ENCODE measurements at places on chromosomes 3 and 15. TPM values are rescaled to one million over a fixed set of nuclear protein-coding genes. Genes with fewer than 3 reads are reported as not detected.
A peak's percentile ranks its signal among the peaks of the same experiment; 100 is the strongest.

Gene C3orf20
- polyA plus RNA-seq, result not detected

Gene CAMK2N2
- polyA plus RNA-seq, result 0.17 TPM

Gene IL17RB
- polyA plus RNA-seq, result 0.36 TPM

Gene ABCC5
- polyA plus RNA-seq, result 16.9 TPM

Gene SCAMP5
- polyA plus RNA-seq, result 3.6 TPM

Gene SLC51B
- not detected for polyA plus RNA-seq

Gene FOXB1
- polyA plus RNA-seq, result not detected

Gene DUOXA2
- polyA plus RNA-seq, result not detected

Gene PPP1R14D
- not detected for polyA plus RNA-seq

Gene THBS1
- polyA plus RNA-seq, result 6,610 TPM

Gene GOLGA8S
- polyA plus RNA-seq, result 0.01 TPM

Gene GRK7
- polyA plus RNA-seq, result not detected

Gene USP50
- not detected for polyA plus RNA-seq

Gene C2CD4A
- polyA plus RNA-seq, result not detected

Gene ATP2B2
- polyA plus RNA-seq, result not detected

Gene TUSC7
- not detected for polyA plus RNA-seq

DNA sequence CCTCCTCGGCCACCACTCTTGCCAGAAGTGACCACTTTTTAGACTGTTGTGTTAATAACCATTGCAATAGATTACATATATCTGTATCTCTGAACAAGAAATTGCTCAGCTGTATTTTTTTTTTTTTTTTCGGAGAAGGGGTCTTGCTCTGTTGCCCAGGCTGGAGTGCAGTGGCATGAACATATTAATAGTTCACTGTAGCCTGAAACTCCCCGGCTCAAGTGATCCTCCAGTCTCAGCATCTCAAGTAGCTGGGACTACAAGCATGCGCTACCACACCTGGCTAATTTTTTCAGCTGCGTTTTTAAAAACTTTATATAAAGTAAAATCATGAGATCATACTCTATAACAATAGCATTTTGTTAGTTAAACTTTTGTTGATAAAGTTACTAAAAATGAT is 609.0 kb downstream of the ZNF385D start:
- DNase-seq, result no peak

GRCh38 chr3:9238721-9239295 is 10.6 kb downstream of the SRGAP3 start:
- DNase-seq, result no peak

- DNase-seq, result no peak
Measured at GRCh38 chr3:32500880-32501782, 1.5 kb downstream of the CMTM6 start.

- no peak for DNase-seq
Measured at GRCh38 chr3:55490276-55490913, 3.3 kb upstream of the WNT5A start.

- DNase-seq, result peak; percentile 54
Measured at GRCh38 chr15:95684693-95685115, 645.8 kb upstream of the NR2F2 start.

DNA sequence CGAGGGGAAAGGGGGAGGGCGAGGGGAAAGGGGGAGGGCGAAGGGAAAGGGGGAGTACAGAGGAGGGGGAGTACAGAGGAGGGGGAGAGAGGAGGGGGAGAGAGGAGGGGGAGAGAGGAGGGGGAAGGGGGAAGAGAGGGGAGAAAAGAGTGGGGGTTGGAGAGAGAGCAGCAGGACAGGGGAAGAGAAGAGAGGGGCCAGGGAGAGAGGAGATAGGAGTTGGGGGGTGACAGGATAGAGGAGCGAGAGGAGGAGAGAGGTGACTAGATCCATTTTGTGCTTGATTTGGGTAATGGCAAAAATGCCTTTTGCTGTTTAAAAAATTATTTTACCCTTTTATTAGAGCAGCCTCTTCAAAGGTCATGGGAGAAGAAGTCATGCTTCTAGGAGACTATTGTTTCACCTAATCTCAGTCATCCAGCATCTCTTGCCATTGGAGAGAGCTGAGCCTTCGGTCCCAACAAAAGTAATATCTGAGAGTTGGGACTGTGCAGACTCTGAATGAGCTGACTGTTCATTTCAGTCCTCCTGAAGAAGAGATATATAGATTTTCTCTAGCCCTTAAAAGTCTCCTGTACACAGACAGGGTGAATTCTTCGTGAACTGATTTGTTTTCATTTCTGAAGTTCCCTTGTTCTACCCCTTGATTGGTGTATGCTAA is 15.1 kb upstream of the TOP2B start:
- no peak for DNase-seq

GRCh38 chr15:45855907-45856579 is 221.2 kb downstream of the SQOR start:
- DNase-seq, result peak; percentile 12

GRCh38 chr3:184981071-184981470 is 169.1 kb downstream of the VPS8 start:
- no peak for DNase-seq

DNA sequence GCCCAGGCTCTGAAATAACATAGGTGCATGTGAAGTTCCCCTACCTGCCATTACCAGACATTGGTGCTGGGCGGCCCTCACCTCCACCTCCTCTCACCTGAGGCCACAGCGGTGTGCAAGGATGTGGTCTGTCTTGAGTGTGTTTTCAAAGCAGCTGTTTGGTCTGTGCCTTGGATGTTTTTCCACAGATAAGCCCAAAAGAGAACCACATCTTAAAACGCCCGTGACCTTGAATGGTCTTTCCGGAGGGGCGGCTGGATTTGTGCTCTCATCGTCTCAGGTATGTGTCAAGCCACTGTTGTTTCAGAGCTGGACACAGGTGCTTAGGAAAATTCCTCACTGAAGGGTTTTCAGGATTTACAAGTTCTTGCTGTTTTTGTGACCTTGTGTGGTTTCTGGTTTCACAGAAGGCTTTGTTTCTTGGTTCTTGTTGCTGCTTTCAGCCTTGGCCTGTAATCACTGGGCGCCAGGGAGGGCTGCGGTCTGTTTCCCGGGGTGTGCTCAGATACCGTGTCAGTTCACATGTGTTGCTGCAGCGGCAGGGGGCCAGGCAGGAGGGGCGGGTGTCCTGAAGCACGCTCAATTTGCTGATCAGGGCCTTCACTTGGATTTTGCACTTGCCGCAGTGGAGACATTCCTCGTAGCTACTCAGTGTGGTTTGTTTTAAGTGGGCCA is 128.4 kb downstream of the IGF1R start:
- DNase-seq, result peak; percentile 26

- DNase-seq, result no peak
Measured at GRCh38 chr15:98751767-98752166, 103.4 kb downstream of the IGF1R start.

- no peak for DNase-seq
Measured at GRCh38 chr3:134485075-134485717, 589 bp downstream of the ANAPC13 start.

DNA sequence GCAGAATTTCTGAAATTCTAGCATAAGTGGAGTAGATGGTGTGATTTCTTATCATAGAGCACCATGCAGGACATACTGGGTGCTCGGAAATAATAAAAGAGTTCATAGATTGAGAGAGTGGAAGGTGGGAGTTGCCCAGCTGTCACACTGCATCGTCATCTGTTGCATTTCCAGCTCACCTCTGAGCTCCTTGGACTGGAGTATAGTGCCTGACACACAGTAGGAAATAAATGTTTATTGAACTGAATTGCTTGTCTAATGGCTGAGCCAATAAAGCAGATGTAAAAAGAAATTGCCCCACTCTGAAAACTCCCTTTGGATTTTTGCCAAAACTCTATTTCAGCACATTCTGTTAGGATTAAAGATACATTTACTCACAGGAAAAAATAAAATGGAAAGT is 108.9 kb upstream of the UBE2E1 start:
- DNase-seq, result no peak

- no peak for DNase-seq
Measured at GRCh38 chr3:182794455-182795388, 1.4 kb downstream of the ATP11B start.

- DNase-seq, result no peak
Measured at GRCh38 chr3:138114988-138115971, at the start of gene DZIP1L. Gene DZIP1L (minus strand): TSS chr3:138115608. CDS start chr3:138103971, 11,637 bp downstream.

- DNase-seq, result no peak
Measured at GRCh38 chr3:3074551-3075257, 35.5 kb downstream of the IL5RA start.

GRCh38 chr3:7484636-7485035 is 623.7 kb downstream of the GRM7 start:
- DNase-seq, result no peak

- DNase-seq, result peak; percentile 25
Measured at GRCh38 chr15:81163961-81164800, 30.1 kb downstream of the CFAP161 start.

- no peak for DNase-seq
Measured at GRCh38 chr3:17118771-17119170, 234.0 kb downstream of the PLCL2 start.

- DNase-seq, result no peak
Measured at GRCh38 chr15:69628256-69629093, 175.9 kb downstream of the RPLP1 start.

DNA sequence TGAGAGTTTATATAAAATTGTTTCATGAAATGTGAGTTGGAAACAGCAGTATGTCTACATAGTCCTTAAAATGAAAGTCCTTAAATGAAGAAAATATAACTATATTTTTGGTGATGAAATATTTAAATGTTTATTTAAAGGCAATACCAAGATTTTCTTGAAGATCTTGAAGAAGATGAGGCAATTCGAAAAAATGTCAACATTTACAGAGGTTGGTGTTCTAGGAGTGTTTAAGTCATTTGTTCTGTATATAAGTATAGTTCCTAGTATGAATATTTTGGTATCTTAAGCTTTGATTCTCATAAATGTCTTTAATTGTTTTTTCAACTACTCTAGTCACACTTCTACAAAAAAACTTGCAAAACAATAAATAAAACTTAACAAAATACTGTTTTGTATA is 29.0 kb downstream of the NMD3 start:
- DNase-seq, result no peak

DNA sequence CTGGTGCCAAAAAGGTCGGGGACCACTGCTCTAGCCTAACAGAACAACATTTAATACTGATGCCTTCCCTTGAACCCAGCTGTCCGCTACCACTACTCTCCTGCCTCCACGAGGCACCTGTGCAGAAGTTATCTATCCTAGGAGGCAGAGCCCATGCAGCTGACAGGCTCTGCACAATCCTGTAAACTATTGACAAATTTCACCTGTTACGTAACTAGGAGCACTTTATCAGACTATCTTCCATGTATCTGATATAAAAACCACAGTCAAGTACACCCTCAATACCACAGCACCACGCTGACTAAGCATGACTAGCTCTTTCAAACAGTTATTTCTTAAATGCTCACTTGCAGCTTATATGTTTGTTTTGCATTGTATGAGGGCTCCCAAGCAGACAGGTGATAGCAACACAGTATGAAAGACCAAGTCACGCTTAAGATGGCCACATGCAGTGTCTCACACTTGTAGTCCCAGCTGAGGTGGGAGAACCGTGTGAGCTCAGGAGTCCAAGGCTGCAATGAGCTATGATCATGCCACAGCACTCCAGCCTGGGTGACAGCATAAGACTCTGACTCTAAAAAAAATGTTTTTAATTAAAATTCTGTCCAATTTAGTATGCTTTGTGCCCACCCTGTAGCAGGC is 4.5 kb upstream of the IL17RC start:
- DNase-seq, result no peak

- DNase-seq, result no peak
Measured at GRCh38 chr3:143956838-143957237, 14.8 kb upstream of the DIPK2A start.

GRCh38 chr15:68536331-68537095 is 42.3 kb upstream of the CORO2B start:
- peak; percentile 96 for DNase-seq

DNA sequence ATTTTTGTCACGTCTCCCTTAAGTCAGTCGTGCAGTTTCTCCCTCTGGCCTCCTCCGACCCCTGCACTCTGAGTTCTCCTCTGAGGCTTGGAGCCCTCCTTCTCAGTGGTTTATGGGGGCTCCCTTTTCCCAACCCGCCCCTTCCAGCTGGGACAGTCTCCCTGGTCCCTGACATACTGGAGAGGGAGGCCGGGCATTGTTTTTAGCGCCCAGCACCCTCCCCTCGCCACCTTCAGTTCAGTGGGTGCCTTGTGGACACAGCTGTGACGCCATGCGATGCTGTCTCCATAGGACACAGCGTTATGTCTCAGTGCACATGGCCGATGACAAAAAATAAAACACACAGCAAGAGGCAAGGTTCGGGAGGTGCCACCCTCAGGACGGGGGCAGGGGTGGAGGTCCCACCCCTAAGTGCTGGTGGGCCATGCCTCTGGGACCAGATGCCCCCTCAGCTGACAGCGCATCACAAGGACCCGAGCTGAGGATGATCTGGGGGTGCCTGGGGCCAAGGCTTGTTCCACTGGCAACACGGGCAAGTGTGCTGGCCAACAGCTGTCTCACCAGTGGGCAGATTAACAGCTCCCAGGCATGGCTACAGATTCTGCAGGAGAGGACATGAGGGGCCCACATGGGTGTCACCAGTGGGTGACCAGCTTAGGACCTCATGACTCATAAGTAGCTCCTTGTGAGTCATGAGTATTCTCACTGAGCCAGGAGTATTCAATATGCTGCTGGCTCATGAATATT is 81.6 kb downstream of the PLXNA1 start:
- no peak for DNase-seq

DNA sequence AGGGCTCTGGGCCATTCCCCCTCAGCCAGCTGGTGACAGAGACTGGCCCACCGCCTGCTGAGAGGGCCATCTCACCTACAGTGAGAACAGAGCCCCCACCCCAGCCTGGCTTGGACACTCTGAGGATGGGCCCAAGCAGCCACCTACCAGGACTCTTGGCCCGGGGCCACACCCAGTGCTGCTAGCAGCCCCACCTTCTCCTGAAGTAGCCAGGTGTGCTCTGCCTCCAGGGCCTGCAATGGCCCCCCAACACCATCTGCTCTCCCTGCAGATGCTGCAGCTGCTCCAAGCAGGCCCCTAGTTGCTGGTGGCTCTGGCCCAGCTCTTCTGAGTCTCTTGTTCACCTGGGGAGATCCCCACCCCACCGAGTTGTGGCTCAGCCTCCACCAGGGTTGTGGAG is 6.8 kb upstream of the CLK3 start:
- DNase-seq, result no peak

DNA sequence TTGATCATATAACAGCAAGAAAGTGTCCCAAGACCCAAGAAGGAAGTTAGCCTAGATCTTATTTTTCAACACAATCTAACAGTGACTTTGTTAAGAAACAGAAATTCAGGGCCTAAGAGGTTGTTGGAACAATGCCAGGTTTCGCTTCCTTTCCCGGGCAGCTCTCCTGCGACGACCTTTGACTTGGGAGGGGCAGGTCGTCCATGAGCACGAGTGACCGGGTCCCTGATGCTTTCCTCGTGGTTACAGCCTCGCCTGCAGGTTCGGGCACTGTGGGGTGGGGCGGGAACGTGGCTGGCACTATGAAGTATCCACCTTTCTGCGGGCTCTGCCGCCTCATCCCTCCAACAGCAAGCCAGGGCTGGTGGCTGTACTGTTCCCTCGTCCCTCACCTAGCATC is 90.1 kb upstream of the RGMA start:
- no peak for DNase-seq

Measured in BJ (cell line).